ENCODE measurements at places on chromosomes 16 and 17.

DNA sequence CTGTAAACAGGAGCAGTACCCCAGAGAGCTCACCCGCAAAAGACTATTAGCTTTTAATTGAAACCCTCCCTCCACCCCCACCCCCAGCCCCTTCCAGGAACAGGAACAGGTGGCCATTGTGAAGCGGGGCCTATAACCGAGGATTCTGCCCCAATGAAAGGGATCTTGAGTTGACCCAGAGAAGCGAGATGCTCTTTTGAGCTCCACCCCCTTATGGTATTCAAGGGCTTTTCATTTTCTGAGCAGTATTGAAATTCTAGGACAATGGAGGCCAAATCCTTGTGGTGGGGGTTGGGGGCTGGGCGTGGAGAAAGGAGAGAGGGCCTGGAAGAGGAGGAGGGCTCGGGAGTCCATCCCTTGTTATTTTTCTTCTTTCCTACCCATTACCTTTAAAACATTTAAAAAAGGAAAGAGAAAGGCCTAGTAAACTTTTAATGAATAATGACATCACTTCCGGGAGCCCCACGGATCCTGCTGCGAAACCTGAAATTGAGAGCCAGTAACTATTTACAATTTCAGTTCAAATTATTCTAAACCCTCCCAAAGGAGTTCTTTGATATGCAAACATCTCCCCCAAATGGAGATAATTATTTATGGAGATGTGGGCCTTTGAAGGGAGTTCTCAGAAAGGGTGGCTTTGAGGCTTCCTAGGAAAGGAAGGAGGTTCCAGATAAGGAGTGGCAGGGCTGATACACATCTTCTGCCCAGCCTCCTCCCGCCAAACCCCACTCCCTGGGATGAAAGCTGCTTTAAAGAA is 30.5 kb downstream of the HS3ST3B1 start:
- DNase-seq, result no peak

GRCh38 chr17:14775731-14776492 is 475.0 kb downstream of the HS3ST3B1 start:
- DNase-seq, result no peak

DNA sequence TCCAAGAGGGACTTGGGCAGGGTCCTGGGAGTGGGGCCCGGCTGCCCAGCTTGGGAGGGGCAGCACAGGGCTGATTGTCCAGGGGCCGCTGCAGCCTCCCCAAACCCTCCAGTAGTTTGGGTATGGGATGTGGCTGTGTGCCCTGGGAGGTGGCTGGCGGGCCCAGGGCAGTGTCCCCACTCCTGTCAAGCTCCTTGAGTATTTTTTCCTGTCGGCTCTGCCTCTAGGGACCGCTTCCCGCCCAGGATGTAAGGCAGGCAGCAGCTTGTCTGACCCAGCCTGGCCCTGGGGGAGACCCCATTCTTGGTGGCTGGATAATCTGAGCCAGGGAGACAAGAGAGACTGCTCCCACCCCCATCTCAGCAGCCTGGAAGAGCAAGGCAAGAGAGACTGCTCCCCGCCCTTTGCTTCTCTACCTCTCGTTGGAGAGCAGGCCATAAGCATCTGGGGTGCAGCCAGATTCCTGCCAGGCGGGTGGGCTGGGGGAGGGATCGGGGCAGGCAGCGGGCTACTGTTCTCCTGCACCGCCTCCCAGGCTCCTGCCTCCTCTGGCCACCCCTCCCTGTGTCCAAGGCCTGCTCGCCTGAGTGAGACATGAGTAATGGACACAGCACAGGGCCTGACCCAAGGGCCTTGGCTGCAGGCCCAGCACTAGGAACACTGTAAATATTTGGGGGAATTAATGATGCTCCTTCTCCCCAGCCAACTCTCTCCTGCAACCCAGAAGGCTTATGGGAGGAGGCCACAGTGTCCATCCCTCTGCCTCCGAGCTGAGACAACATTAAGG is 18.4 kb upstream of the ITGA3 start:
- no peak for DNase-seq

DNA sequence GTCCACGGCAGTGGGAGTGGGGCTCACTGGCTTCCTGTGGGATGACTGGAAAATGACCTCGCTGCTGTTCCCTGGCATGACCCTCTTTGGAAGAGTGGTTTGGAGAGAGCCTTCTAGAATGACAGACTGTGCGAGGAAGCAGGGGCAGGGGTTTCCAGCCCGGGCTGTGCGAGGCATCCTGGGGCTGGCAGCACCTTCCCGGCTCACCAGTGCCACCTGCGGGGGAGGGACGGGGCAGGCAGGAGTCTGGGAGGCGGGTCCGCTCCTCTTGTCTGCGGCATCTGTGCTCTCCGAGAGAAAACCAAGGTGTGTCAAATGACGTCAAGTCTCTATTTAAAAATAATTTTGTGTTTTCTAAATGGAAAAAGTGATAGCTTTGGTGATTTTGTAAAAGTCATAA is 7.8 kb upstream of the RNF213 start:
- peak; percentile 80 for DNase-seq

DNA sequence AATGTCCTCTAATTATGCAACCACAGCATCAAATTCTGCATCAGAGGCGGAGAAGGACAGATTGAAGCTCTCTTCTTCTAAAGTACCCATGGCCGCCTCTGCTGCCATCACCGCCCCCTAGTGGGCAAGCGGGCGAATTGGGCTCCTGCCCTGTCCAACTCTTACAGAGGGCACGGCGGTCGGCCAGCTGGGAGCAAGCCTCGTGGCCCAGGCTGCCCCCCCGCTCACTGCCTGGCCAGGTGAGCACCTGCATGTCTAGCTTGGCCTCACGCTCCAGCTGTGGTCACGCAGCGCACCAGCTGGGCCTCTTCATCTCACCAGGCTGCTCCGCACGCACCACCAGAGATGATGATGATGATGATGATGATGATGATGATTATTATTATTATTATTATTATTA is 146.1 kb upstream of the TOM1L1 start:
- DNase-seq, result no peak

- no peak for DNase-seq
Measured at GRCh38 chr16:29702269-29702668, 23.3 kb downstream of the QPRT start.

DNA sequence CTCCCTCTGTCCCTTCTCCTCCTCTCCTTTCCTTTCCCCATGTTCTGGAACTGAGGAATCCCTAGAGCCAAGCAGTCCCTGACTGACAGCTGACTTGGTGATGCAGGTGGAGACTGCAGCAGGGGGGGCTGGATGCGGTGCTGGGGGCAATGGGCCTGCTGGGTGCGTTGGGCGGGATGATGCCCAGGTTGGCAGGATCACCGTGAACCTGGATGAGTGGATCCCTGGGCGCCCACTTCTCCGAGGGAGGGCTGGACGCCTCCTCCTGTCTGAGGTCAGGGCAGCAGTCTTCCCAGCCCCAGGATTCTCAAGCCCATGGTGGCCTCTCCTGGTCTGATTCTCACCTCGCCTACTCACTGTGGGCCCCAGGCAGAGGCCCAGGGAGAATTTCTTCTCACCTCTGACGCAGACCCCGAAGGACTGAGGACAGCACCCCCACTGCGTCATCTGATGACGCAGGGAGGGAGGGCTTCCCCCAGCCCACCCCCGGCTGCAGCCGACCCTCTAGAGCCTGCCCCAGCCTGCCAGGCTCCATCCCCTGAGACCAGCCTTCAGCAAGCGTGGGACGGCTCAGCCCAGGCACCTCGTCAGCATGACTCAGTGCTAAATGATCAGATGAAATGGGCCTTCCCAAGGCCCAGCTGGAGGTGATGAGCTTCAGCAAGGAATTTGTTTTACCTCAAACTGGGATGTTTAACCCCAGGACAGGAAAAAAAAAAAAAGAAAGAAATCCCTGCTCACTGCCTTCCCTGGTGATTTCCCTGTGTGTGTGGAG is 188.0 kb upstream of the TNRC6C start:
- DNase-seq, result no peak

DNA sequence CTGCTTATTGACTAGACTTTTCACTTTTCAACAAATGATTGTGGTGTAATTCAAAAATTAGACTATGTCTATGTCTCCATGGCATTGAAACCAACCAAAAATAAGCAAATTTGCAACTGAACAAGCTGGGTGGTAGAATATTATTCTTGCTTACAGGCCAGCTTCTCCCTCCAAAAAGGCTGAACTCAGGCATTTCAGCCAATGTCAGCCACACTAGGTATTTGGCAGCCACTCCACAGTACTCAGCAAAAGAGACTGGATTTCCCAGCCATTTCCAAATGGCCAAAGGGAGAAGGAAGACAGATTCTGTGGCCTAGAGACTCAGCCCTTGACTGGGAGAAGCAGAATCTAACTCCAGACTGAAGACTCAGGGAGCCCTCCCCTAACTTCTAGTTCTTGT is 121.8 kb upstream of the IRX5 start:
- no peak for DNase-seq

- no peak for DNase-seq
Measured at GRCh38 chr16:67703626-67704025, 15.5 kb downstream of the GFOD2 start.

GRCh38 chr17:75350706-75351105 is 54.8 kb downstream of the GRB2 start:
- no peak for DNase-seq

DNA sequence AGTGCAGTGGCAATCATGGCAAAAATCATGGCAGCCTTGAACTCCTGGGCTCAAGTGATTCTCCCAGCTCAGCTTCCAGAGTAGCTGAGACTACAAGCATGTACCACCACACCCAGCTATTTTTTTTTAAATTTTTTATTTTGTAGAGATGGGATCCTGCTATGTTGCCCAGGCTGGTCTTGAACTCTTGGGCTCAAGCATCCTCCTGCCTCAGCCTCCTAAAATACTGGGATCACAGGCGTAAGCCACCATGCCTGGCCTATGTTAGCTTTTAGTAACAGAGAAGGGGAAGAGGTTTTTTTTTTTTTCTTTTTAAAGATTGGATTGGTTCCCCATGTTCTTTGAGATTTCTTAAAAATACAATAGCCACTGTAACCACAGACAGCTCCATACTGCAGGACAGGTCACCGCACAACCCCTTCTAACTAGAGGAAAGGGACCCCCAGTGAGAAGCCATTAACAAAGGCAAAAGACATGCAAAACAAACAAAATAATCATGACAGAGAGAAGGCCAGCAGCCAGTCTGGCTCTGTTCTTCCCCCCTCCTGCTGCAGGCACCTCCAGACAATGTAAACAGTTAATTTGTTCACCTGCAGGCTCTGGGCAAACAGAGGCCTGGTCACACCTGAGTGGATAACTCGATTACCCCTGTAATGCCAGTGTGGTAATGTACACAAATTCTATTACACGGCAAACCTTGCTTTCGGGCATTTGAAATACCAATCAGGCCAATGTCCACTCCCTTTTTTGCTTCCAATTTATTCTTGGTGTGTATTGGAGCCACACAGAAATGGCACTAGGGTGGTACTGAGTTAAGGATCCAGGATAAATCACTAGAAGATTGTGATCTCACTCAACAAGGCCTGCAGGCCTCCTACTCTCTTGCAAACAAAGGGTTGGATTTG is 52.9 kb downstream of the SNX11 start:
- no peak for DNase-seq

- no peak for DNase-seq
Measured at GRCh38 chr17:77186141-77186604, 45.4 kb downstream of the SEC14L1 start.

- no peak for DNase-seq
Measured at GRCh38 chr17:74276051-74276476, 2.0 kb downstream of the DNAI2 start.

- DNase-seq, result no peak
Measured at GRCh38 chr16:11726008-11726407, 16.6 kb downstream of the TXNDC11 start.

DNA sequence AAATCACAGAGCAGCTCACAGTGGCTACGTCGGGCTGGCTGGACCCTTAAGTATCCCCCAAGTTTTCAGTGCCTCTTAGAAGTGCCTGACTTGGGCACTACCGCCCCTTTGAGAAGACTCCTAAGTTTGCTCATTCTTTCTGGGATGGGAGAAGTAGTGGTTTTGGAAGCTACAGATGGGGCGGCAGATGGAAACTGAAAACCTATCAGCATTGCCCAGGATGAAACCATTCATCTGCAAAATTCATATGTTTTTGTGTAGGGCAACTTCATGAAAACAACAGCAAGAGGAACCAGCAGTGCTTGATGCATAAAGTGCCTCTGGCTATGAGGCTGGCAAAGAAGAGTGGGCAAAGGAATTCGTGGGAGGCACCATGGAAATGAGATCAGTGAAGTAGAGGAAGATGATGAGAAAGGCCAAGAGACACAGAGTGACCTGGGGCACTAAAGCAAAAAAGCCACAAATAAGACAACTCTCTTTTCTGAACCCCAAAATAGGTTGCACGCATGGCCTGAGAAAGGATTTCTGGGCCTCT is 277.1 kb downstream of the XYLT1 start:
- no peak for DNase-seq

GRCh38 chr17:63516910-63517824 is 6.0 kb upstream of the KCNH6 start:
- peak; percentile 22 for DNase-seq

GRCh38 chr16:84718-85406 is 6.8 kb downstream of the MPG start:
- DNase-seq, result peak; percentile 66

DNA sequence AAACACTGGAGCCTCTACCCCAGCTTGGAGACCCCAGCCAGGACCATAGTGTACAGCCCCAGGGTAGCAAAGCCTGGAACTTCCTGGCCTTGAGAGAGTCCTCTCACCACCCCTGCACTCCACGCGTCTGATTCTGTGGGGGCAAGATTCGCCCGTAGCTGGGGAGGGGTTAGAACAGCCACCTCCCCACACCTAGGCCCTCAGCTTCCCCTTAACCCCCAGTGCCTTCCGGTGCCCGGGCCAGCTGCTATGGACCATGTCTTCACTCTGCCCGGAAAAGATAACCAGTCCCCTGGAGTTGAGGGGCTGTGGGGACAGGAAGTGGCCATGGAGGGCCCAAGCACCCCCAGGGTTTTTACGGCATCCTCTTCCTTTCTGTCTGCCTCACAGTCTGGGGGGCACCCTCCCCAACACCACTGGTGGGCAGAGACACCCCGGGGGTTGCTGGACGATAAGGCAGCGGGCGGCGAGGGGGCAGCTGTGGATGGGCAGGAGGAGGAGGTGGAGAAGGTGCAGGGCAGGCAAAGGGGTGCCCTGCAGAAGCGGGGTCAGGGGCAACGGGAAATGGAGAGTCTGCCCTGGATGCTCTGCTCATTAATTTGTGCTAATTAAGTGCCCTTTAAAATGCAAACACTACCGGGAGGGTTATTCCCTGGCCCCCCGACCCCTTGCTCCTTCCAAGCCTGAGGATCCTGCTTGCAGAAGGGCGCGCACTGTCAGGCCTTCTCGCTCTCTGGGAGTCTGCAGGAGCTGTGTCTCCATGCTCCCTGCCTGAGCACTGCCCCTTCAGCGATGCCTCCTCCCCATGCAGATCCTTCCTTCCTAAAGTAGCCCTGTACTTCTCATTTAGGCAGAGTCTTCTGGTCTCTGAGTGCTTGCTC is 2.4 kb downstream of the PRSS27 start:
- no peak for DNase-seq

- no peak for DNase-seq
Measured at GRCh38 chr16:3536271-3536731, 35.5 kb downstream of the CLUAP1 start.

- DNase-seq, result no peak
Measured at GRCh38 chr16:89292443-89293078, 75.1 kb downstream of the ZNF778 start.
